Nasal cavity respiratory epithelium epithelial cell of viscerocranial mucosa (primary cell): ENCODE measurements at places on chromosomes 3 and 15. TPM values are rescaled to one million over a fixed set of nuclear protein-coding genes. Genes with fewer than 3 reads are reported as not detected.

Gene ITPKA
- total RNA-seq: 1.00 and 1.7 TPM in 2 replicates

Gene TM4SF1
- total RNA-seq: 33.5 and 121 TPM in 2 replicates

Gene CHCHD6
- 15.9 and 20.5 TPM in 2 replicates for total RNA-seq

Gene GAP43
- total RNA-seq: not detected in 2 replicates

Gene MFGE8
- 23.2 and 365 TPM in 2 replicates for total RNA-seq

Gene COPB2
- total RNA-seq: 180 and 197 TPM in 2 replicates

Gene CD80
- not detected in 2 replicates for total RNA-seq

Gene IL17RD
- total RNA-seq: 1.4 and 7.7 TPM in 2 replicates

Gene EAF1
- total RNA-seq: 37.5 and 46.5 TPM in 2 replicates

Gene DISP2
- under 0.01 and 0.21 TPM in 2 replicates for total RNA-seq

Gene IGSF10
- under 0.01 TPM in 2 replicates for total RNA-seq

Gene CHRNA7
- total RNA-seq: 0.34 and 0.50 TPM in 2 replicates

Gene UBAP1L
- total RNA-seq: 0.34 and 2.5 TPM in 2 replicates

Gene ITIH1
- not detected in 2 replicates for total RNA-seq

Gene SEMA4B
- 117 and 329 TPM in 2 replicates for total RNA-seq

Gene RARRES1
- 1.4 TPM in 1 of 2 replicates, not detected in the other for total RNA-seq

Gene ATP13A4
- 1.7 and 6.2 TPM in 2 replicates for total RNA-seq

Gene PARP15
- under 0.01 and 0.21 TPM in 2 replicates for total RNA-seq

Gene ANKDD1A
- total RNA-seq: 0.68 and 2.8 TPM in 2 replicates

Gene TNK2
- total RNA-seq: 7.2 and 13.3 TPM in 2 replicates

Gene SEMA7A
- total RNA-seq: 14.0 and 20.9 TPM in 2 replicates

Gene COL7A1
- 121 and 420 TPM in 2 replicates for total RNA-seq

Gene PRR20G
- total RNA-seq: not detected in 2 replicates

Gene HEG1
- 3.1 and 28.7 TPM in 2 replicates for total RNA-seq

Gene KCNH8
- not detected in 2 replicates for total RNA-seq

Gene PRICKLE2
- total RNA-seq: 2.4 and 29.0 TPM in 2 replicates

Gene P2RY12
- total RNA-seq: not detected in 2 replicates

Gene CRABP1
- total RNA-seq: not detected in 2 replicates

Gene NTRK3
- not detected in 2 replicates for total RNA-seq

Gene SUCNR1
- not detected in 2 replicates for total RNA-seq

Gene ITGB5
- 79.3 and 155 TPM in 2 replicates for total RNA-seq

Gene PSMD6
- total RNA-seq: 71.4 and 98.6 TPM in 2 replicates

Gene NUSAP1
- 3.5 and 5.5 TPM in 2 replicates for total RNA-seq

Gene KLF15
- 0.57 and 3.4 TPM in 2 replicates for total RNA-seq

Gene FANCD2OS
- total RNA-seq: not detected in 2 replicates

Gene TLR9
- 0.07 TPM in 1 of 2 replicates, not detected in the other for total RNA-seq

Gene ACKR2
- 0.68 and 1.6 TPM in 2 replicates for total RNA-seq

Gene ACOX2
- total RNA-seq: under 0.01 and 0.21 TPM in 2 replicates

Gene ZBTB47
- 8.2 and 20.6 TPM in 2 replicates for total RNA-seq

Gene CLDN18
- not detected in 2 replicates for total RNA-seq

Gene SV2B
- total RNA-seq: 0.50 and 0.68 TPM in 2 replicates

Gene ISLR
- total RNA-seq: not detected in 2 replicates

Gene GATA2
- not detected in 2 replicates for total RNA-seq

Gene RBPMS2
- not detected in 2 replicates for total RNA-seq

Gene PTX3
- 1.7 and 7.5 TPM in 2 replicates for total RNA-seq

Gene CDHR4
- total RNA-seq: not detected in 2 replicates

Gene SHC4
- total RNA-seq: under 0.01 and 0.50 TPM in 2 replicates

Gene DAZL
- not detected in 2 replicates for total RNA-seq

Gene MNS1
- total RNA-seq: not detected in 2 replicates

Gene THSD4
- total RNA-seq: 27.7 and 49.5 TPM in 2 replicates

Gene CCDC51
- 44.0 and 70.4 TPM in 2 replicates for total RNA-seq

Gene STRIT1
- total RNA-seq: not detected in 2 replicates

Gene HTR3E
- not detected in 2 replicates for total RNA-seq

Gene NCK1
- total RNA-seq: 81.0 and 111 TPM in 2 replicates

Gene CD96
- under 0.01 TPM in 1 of 2 replicates, not detected in the other for total RNA-seq

Gene NOX5
- total RNA-seq: under 0.01 and 0.07 TPM in 2 replicates
